ENCODE measurements at places on chromosomes 7 and 10.

DNA sequence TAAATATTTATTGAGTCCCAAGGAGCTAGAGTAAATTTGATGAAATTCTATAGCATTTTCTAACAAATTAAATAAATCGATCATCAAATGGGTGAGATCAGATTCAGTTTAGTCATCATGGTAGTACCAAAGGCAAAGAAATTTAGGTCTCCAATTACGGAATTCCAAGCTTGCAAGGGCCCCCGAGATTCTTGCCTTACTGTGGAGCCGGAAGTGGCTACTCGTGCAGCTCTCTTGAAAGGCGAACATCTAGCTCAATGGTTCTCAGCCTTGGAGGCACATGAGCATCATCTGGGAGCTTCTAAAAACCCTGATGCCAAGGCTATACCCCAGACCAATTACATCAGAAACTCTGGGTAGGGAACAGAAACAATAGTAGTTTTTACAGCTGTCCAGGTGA, 117.9 kb upstream of the PRR15 start:
- no peaks in the 10 kb centered on the region for H3K36me3 ChIP-seq
- H3K4me1 ChIP-seq, result no peaks in the 10 kb centered on the region

- H3K4me3 ChIP-seq, result no peak overlapping the region
- no peak overlapping the region for H3K27ac ChIP-seq
- peaks cover 64% of the 10 kb centered on the region for H3K36me3 ChIP-seq
- no peaks in the 10 kb centered on the region for H3K4me1 ChIP-seq
- H3K27me3 ChIP-seq, result no peaks in the 10 kb centered on the region
Observed at GRCh38 chr7:75048435-75049379, 24.9 kb downstream of the RCC1L start.

DNA sequence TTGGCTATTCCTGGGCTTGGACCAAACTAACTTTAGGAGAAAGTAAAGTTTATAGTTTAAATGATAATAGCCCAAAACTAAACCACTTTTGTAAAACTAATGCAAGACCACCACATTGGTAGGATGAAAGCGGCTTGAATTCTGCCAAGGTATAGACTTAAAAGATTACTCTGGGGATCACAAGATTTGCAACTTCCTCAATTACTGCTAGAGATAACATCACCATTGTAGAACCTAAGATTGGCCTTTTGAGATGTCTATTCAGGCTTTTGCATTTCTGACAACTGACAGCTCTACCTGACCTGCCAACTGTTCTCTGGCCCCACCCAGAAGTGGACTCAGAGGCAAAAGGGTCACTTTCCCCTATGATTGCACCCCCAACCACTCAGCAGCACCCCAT, 162.4 kb downstream of the TNS3 start:
- no peak for DNase-seq
- H3K36me3 ChIP-seq, result peaks cover 100% of the 10 kb centered on the region
- H3K4me1 ChIP-seq, result no peaks in the 10 kb centered on the region
- no peak overlapping the region for H3K4me3 ChIP-seq
- H3K27me3 ChIP-seq, result no peaks in the 10 kb centered on the region

DNA sequence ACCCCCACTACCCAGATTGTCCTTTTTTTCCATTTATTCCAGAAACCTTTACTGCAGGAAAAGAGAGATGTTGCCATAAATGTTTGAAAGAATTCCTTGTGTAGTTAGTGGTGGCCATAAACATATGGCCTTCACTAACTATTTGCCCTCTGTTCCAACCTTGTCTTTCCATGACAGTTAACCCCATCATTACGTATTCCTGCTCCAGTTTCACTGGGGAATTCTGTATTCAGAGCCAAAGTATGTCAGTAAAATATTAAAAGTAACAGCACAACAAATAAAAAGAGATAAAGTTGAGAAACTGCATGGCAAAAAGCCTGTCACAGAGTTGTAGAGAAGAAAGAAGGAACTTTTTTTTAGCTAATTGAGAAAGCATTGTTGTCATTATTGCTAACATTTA, 261.3 kb downstream of the BICC1 start:
- no peak overlapping the region for H3K4me3 ChIP-seq
- no peaks in the 10 kb centered on the region for H3K36me3 ChIP-seq
- H3K4me1 ChIP-seq, result no peaks in the 10 kb centered on the region
- no peak overlapping the region for H3K27ac ChIP-seq
- no peak for DNase-seq
- H3K27me3 ChIP-seq, result no peaks in the 10 kb centered on the region

- no peak overlapping the region for H3K27ac ChIP-seq
- no peak overlapping the region for H3K4me3 ChIP-seq
- H3K4me1 ChIP-seq, result peaks cover 21% of the 10 kb centered on the region
Observed at GRCh38 chr7:91518058-91518457, 253.8 kb downstream of the FZD1 start.

DNA sequence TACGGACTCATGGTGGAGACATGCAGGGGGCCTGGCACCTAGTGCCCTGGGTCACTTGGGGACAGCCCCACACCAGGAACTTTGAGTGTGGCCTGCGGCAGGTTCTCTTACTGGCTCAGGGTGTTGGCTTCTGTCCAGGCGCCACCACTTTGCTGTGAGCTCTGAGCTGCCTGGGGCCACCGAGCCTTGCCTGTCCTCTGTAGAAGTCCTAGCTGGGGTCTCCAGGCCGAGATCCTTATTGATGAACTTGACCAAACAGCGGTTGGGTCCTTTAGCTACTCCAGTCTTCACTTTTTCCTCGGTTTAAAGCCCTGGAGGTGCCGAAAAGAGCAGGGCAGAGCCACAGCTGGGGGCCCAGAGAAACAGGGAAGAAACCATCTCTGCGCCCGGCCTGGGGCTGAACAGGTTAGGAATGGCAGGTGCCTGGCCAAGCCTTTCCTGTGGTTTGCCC, 41.3 kb downstream of the ZNF467 start:
- no peak overlapping the region for H3K4me3 ChIP-seq
- peaks cover 3% of the 10 kb centered on the region for H3K36me3 ChIP-seq
- H3K27ac ChIP-seq, result no peak overlapping the region
- no peaks in the 10 kb centered on the region for H3K4me1 ChIP-seq
- DNase-seq, result no peak
